ENCODE measurements at places on chromosomes 4 and X.
A peak's percentile ranks its signal among the peaks of the same experiment; 100 is the strongest.

- DNase-seq = no peak
Measured at GRCh38 chrX:28610746-28611145, 23.5 kb downstream of the IL1RAPL1 start.

- no peak for DNase-seq
Measured at GRCh38 chr4:555566-556275, 20.4 kb downstream of the TMEM271 start.

DNA sequence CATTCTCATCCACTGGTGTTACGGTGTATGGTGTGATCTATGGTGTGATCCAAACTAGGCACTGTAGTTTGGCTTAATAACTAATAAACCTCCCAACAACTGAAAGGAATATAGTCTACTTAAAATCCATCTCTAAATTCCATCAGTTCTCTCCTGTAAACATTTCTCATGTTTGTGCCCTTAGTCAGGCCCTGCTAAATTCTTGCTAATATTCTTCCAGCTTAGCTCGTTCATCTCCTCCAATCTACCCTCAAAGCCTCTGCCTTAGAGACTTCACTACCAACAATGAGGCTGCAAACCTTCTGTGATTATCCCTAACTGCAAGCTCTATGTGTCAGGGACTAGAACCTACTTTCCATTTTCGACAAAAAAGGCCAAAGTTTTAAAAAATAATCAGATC is 28.1 kb downstream of the ZAR1 start:
- DNase-seq = no peak

- DNase-seq = no peak
Measured at GRCh38 chr4:98204236-98204553, 57.0 kb upstream of the RAP1GDS1 start.

DNA sequence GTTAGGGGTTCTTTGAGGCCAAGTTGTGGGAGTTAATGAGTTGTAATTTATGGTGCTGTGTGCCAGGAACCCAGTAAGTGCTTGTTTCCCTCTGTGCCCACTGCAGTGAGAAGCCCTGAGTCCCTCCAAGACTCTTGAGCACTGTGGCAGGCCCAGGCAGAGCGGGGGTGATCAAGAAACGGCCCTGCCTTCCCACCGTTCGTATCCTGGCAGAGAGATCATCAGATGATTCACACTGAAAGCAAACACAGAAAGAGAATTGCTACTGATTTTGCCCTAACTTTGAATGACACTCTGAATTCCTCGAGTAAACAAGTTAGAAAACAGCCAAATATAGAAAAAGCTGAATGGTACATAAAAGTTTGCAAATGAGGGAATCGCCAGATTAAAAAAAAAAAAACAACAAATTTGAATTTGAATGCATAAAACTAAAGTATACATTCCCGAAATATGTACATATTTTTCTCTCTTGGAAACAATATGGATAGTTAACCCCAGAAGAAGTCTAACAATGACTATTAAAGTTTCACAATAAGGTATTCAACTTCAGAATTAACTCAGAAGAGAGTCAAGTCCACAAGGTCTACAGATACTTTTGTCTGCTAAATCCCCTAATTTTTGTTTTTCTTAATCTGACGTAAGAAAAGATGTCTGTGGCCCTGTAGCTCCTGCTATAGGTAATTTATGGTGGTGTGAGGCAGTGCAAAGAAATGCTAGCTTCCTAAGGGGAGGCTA is 71.8 kb downstream of the AFAP1 start:
- DNase-seq = no peak

- no peak for DNase-seq
Measured at GRCh38 chrX:63506320-63506719, 155.2 kb upstream of the SPIN4 start.

GRCh38 chr4:101198682-101199339 is 148.5 kb downstream of the PPP3CA start:
- no peak for DNase-seq

- no peak for DNase-seq
Measured at GRCh38 chr4:183022617-183023016, 76.4 kb upstream of the WWC2 start.

- DNase-seq = peak; percentile 49
Measured at GRCh38 chrX:12978205-12979025, 3.5 kb downstream of the TMSB4X start.

DNA sequence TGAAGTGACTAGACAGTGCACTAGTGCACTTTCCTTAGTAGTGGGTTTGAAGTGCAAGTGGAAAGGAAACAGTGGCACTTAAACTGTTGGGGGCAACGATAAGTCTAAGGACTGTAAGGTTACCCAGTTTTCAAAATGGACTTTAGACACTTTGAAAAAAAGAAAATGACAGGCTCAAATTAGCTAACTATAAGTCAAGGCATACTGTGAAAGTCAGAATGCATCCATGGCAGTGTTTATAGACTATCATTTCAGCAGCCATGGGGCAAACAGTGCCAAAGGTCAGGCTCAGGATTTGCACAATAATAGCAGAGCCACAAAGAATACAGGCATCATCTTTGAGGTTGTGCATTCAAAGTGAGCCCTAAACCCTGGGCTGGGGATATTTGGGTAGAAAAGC is 104.4 kb downstream of the CXCL13 start:
- no peak for DNase-seq

Measured in stimulated activated CD8-positive, alpha-beta memory T cell treated with anti-CD3 and anti-CD28 coated beads, Interleukin-2, amount 100 ng/mL, for 1 hour (primary cell).